Fibroblast of the aortic adventitia (primary cell): ENCODE measurements at places on chromosomes 13 and 19.

DNA sequence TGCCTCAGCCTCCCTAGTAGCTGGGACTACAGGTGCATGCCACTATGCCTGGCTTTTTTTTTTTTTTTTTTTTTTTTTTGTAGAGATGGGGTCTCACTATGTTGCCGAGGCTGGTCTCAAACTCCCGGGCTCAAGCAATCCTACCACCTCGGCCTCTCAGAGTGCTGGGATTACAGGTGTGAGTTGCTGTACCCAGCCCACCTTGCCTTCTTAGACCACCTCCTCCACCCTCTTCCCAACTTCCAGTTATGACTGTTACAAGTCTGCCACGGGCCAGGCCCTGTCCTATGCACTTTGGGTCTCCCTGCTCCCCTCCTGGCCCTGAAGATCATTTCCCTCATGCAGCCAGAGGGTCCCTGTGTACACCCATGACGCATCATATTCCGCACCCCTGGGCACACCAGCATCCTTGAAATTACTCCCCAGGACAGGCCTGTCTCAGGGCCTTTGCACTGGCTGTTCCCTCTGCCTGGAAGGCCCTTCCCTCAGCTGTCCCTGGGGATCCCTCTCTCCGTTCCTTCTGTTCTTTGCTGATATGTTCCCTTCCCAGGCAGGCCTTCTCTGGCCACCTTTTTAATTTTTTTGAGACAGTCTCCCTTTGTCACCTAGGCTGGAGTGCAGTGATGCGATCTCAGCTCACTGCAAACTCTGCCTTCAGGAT lies 3.0 kb downstream of the LGALS4 start:
- DNase-seq, result no peak

- no peak for DNase-seq
Observed at GRCh38 chr19:47005164-47005641, 14.4 kb upstream of the NPAS1 start.

GRCh38 chr13:106507560-106508274 lies 27.7 kb downstream of the EFNB2 start:
- DNase-seq, result peak; percentile 91

- DNase-seq, result peak; percentile 45
Observed at GRCh38 chr19:7917267-7918061, 2.7 kb upstream of the SNAPC2 start.

DNA sequence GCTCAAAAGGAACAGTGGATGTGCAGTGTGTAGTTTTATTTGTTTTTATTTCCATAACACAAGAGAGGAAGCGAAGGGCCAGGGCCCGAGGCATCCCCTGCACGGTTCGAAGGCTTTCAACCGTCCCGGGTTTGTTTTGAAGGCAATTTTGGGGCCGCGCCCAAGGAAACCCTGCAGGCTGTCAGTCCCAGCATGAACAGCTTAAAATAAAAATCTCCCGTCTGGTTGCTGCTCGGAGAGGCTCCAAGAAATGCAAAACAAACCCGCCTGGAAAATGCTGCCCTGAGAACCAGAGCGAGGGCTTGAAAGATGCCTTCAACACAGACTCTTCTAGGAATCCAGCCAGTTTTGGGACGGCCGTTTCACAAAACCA lies 16.0 kb downstream of the LSM4 start:
- peak; percentile 22 for DNase-seq

GRCh38 chr19:36225219-36225892 lies 10.4 kb downstream of the ZNF146 start:
- peak; percentile 63 for DNase-seq

DNA sequence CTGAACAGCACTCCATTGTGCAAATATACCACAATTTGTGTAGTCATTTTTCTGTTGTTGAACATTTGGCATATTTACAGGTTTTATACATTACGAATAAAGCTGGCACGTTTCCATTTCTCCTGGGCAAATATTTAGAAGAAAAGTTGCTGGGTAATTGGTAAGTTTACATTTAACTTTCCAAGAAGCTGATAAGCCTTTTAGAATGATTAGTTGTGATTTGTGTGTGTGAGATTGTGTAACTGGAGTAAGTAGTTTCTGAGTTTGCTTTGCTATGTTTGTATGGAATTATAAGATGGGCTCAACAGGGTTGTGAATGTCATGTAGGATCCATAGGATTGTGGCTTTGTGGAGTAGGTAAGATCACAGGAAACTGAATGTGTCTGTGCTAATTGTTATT lies 1.6 kb upstream of the ZNF529 start:
- DNase-seq, result no peak

GRCh38 chr19:14480700-14481079 lies 5.5 kb upstream of the PTGER1 start:
- DNase-seq, result no peak

DNA sequence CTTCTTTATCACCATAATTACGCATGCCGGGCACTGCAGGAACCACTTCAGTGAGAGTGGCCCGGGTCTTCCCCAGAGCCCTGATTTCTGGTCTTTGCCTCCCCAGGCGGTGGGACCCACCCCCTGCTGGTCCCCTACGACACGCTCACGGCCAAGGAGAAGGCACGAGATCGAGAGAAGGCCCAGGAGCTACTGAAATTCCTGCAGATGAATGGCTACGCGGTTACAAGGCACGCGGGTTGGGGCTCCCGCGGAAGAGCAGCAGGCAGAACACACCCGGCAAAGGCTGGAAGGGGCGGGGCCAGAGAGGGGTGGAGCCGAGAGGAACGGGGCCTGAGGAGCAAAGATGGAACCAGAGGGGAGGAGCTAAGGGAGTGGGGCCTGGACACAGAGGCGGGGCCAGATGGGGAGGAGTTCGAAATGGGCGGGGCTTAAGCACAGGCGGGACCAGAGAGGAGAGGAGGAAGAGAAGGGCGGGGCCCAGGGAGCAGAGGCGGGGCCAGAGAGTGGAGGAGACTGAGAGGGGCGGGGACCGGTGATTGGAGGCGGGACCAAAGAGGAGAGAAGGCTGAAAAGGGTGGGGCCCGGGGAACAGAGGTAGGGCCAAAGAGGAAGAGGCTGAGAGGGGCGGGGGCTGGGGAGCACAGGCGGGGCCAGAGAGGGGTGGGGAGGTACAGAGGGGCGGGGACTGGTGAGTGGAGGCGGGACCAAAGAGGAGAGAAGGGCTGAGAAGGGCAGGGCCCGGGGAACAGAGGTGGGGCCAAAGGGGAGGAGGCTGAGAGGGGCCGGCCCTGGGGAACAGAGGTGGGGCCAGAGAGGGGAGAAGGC lies 73.4 kb downstream of the RYR1 start:
- peak; percentile 53 for DNase-seq

GRCh38 chr19:34096020-34096915 lies 76.0 kb upstream of the LSM14A start:
- DNase-seq, result peak; percentile 66

DNA sequence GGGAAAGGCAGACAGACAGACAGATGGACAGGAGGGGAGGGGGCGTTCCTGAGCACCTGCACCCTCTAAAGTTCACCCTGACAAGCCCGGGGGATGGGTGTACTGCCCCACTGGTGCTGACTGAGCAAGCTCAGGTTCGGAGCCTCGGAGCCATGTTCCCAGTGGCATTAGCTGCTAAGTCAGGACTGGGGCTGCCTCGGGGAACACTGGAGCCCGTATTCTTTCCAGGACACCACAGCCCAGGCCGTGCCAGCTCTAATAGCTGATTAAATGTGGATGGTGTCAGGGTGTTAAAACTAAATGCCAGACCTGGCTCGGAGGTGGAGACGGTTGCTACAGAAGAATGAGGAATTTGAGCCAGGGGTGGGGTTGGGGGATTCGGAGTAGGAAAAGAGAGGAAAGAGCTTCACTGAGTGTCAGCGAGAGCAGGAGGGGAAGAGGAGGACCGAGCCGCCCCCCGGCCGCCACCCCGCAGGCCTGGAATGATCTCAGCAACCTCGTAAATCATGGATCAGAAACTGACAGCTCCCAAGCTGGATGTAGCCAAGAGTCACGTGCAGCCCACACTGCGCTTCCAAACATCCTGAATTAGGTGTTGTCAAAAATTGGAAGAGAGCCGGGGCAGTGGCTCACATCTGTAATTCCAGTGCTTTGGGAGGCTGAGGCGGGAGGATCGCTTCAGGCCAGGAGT lies 10.4 kb downstream of the MAP2K2 start:
- no peak for DNase-seq

GRCh38 chr13:44165221-44165888 lies 208.3 kb upstream of the SERP2 start:
- no peak for DNase-seq

- no peak for DNase-seq
Observed at GRCh38 chr13:22495819-22496218, 685.0 kb upstream of the SGCG start.

DNA sequence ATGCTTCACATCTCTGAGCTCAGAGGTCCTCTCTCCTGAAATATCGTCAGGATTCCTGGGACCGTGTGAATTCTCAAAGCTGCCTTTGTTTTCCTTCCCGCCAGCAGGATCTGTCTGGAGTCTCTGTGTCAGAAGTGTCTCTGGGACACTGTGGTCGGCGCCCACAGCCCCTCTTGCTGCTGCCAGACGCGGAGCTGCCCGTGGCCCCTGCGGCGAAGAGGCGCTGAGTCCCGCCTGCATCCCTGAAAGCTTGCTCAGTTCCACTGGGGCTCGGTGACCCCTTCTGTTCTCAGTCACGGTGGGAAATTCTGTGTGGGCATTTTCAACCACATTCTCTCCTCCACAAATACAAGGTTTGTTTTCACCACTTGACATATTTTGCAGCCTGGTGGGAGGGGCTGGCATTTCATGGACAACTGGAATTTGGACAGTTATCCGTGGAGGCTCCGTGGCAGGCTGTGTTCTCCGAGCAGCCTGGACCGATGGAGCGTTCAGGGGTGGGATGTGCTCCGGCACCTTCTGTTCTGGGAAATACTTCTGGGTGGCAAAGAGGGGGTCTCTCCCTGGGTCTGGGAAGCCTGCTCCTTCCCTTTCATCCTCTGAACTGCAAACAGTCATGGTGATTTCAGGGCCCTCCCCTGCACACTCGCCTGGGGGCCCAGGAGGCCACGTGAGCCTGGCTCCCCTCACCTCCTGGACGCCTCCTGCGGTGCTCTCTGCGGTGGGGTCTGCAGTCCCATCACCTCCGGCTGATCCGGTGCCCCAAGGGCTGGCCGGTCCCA lies 42.6 kb upstream of the GRTP1 start:
- no peak for DNase-seq

DNA sequence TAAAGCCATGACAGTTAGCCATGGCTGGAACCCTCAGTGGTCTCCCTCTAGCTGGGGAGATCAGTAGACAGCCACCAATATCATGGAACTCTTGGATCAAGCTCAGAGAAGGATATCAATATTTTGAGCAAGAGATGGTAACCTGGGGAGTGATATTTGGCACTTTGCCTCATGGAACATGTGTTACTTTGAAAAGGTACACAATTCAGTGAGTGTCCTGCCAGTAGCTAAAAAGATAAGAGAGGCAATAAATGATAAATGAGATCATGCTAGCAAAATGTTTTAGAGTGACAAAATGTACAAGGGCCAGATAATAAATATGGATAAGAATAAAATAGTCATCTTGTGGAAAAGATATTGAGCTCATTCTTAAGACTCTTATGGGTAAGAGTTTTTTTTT lies 1618.7 kb downstream of the OLFM4 start:
- no peak for DNase-seq

DNA sequence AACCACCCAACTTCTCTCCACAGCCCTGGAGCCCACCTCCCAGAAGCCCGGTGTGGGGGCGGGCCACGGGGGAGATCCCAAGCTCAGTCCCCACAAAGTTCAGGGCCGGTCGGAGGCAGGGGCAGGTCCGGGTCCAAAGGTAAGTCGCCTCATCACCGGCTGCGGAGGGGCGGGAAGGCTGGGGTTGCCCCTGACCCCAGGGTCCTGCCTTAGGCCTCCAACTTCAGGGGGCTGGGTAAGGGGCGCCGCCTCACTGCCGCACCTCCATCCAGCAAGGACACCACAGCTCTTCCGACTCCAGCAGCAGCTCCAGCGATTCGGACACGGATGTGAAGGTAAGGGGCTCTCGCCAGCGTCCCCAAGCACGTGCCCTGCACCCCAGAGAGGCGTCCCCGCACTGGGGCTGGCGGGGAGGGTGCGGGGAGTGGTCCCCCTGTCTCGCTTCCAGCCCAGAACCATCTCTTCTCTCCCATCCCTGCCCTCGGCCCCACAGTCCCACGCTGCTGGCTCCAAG lies 358 bp downstream of the C19orf33 start:
- DNase-seq, result no peak

GRCh38 chr19:3982701-3983541 lies 2.3 kb downstream of the EEF2 start:
- peak; percentile 45 for DNase-seq

DNA sequence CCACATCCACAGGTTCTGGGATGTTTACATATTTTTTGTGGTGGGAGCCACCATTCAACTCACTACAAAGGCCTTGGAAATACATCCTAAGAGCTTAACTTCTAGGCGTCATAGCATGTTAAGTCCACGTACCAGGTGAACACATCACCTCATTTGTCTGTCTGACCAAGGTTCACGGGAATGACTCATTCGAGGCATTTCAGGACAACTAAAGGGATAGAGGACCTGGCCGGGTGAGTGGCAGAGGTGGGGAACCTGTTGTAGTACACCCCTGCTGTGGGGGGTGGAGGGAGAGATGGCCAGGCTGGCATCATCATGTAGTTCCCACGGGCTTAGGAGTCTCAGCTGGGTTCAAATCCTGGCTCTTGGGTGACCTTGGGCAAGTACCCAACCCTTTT lies 51.5 kb downstream of the BICRA start:
- no peak for DNase-seq

- no peak for DNase-seq
Observed at GRCh38 chr19:53958168-53958571, 4.6 kb upstream of the CACNG8 start.

DNA sequence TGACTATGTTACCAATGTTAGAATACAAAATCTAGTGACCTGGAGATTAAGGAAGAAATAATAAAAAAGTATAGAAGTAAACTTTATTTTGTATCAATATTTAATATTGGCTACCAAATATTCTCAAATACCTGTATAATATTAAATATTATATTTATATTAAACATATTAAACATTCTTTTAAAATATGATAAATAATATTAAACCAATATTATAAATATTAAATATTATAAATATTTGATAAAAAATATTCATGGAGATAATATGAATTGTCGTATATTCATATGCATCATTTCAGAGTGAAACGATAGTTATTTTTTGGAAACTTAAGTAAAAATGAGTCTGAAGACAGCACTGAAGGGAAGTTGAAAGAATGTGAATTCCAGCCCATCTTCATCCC lies 571.2 kb upstream of the KLF12 start:
- no peak for DNase-seq

DNA sequence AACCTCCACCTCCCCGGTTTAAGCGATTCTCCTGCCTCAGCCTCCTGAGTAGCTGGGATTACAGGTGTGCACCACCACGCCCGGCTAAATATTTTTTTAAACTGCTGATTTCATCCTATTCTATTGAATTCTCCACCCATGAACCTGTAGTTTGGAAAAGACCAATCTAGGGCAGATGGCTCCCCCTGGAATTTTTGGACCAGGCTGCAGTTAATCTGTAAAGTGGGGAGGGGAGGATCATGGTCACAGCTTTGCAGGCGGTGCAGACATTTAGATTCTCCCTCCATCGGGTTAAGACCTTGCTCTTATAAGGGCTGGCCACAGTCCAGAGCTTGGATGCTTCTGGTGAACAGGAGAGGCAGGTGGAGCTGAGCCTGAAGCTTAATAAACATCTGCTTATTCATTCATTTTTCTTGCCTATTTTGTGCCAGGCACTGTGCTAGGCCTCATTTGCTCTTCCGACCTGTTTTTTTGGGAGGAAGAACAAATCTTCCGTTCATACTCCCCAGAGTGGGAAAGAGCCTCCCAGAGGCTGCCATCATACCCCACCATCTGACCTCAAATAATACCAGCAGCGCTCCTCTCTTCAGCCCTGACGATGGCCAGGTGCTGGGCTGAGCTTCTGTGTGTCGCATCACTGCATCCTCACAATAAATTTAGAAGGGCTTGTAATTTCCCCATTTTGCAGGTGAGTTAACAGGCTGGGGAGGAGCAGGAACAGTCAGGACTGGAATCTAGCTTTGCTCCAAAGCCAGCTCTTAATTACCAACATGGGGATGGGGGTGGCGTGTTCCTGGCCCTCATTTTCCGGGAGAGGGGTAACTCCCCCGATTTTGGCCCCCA lies 902 bp upstream of the CCDC106 start:
- no peak for DNase-seq
